NCI-H82 (cell line): ENCODE measurements at places on chromosomes 3 and 15.

DNA sequence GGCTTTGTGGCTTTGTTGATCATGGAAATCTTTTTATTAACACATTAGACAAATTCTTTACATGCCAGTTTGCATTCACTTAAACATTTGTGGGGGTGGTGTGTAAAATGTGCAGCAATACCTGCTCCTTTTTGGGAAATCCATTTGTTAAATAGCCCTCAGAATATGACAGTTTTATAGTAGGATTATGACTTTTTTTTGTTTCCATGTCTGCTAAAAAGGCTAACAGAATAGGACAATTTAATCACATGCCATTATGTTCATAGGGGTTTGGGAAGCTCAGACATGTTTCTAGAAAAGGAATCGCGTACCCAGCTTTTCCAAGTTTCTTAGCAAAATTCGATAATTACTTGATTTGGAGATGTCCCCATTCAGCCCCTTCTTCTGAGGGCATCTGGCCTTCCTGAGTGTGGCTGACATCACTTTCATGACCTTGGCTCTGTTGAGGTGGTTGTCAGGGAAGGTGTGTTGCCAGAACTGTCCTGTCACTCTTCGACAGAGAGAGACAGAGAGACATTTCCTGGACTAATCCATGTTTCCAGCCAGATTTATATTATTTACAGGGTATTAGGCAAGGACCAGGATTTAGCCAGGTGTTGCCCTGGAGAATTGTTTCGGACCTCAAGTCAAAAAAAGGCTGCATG lies 126.4 kb downstream of the PTPRG start:
- no peak for DNase-seq

DNA sequence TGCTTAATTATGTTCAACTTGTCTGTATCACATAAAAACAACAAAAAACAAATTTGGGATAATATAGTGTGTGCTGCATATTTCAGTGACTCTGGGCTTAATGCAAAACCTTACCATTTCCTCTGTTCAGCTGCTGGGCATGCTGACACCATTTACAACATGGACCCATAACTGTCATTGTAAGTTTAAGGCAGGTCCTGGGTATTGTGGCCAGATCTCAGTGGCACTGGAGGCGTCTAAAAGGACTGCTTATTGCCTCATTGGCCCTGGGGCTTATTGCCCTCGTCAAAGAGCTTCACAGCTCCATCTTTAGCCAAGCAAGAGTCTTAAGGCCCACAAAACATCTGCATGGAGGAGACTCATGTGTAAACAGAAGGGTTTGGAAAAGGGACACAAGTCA lies 390.2 kb downstream of the NR2F2 start:
- DNase-seq: no peak

DNA sequence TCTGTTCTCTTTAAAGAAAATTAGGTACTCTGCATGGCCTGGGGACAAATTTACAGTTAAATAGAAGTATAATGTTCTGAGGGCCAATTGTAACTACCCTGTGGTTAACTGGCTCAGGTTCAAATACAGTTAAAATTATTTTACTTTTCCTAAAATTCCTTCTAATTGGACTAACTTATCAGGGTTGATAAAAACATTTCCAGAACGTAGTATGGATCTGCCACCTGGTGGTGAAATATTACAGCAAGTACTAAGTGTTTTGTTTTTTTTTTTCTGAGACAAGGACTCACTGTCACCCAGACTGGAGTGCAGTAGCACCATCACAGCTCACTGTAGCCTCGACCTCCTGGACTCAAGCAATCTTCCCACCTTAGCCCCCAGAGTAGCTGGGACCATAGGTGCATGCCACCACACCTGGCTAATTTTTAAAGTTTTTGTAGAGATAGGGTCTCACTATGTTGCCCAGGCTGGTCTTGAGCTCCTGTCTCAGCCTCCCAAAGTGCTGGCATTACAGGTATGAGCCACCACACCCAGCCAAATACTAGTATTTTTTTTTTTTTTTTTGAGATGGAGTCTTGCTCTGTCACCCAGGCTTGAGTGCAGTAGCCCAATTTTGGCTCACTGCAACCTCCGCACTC lies 29.2 kb downstream of the NEO1 start:
- DNase-seq: peak; percentile 81

- DNase-seq: no peak
Observed at GRCh38 chr3:74134831-74135230, 479.6 kb downstream of the CNTN3 start.

DNA sequence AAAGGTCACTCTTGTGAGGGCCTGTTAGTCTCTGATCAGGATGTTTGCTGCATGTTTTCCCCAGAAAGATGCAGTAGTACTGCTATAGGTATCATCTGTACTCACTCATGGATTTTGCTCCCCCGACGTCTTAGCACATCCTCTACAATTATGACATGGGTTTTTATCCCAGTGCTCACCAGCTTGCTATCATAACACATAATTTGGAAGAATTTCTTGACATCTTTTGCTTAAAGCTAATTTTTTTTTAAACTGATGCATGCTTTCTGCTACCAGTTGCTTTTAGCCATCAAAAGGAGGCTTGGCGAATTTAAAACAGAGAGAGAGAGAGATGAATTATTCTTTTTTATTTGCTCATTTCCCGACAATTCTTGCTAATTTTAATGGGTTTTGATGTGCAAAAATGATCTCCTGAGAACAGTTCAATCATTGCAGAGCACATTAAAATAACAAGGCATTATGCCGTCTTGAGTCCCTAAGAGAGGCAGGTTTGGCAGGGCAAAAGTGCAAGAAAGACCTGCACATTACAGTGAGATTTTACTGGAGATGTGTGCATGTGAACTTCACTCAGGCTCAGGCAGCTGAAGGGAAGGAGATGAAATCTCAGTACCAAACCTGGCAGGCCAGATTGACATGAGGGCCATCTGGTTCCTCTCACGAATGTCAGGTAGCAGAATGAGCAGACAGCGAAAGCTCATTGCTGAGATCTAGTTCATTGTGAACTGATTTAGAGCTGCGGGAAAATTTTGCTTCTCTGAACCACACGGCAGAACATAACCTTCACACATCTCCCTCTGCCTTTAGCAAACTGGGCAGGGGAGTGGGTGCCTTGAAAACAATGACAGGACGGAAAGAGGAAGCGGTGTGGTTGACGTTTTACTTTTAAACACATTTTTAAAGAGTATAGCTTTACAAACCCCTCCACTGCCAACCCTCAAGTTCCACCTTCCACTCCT lies 25.9 kb upstream of the GOLGA8B start:
- peak; percentile 88 for DNase-seq

- peak; percentile 76 for DNase-seq
Observed at GRCh38 chr3:48429960-48430707, at the start of gene PLXNB1. PLXNB1 (minus strand) TSS chr3:48430086; CDS start chr3:48424611, 5,475 bp downstream.

- DNase-seq: no peak
Observed at GRCh38 chr3:31482493-31483200, 50.1 kb upstream of the STT3B start.

GRCh38 chr15:32636908-32637567 lies 4.5 kb upstream of the SCG5 start:
- DNase-seq: no peak

DNA sequence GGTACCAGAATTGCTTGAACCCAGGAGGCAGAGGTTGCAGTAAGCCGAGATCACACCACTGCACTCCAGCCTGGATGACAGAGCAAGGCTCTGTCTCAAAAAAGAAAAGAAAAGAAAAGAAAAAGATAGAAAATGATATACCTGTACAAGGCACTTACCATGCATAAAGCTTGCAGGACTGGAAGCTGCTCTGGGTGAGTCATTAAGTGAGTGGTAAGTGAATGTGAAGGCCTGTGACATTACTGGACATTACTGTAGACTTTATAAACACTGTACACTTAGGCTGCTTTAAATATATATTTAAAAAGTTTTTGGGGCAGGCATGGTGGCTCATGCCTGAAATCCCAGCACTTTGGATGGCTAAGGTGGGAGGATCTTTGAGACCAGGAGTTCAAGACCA lies 99.2 kb downstream of the SLMAP start:
- DNase-seq: no peak

DNA sequence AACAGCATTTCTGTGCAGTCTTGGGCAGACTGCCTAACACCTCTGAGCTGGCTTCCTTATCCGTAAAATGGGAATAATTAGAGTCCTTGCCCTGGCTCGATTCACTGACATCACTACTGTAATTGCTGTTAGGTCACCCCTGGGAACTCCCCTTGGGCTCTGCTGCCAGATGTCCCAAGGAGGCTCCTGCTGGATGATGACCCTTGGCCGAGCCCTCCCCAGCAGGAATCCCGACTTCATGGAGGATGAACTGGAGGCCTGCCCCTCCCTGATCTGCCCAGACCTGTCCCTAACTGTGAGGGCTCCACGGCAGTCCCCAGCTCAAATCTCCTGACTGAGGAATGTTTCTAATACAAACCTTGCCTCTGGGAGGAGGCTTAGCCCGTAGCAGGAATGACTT lies 18.0 kb downstream of the ESYT3 start:
- DNase-seq: no peak

DNA sequence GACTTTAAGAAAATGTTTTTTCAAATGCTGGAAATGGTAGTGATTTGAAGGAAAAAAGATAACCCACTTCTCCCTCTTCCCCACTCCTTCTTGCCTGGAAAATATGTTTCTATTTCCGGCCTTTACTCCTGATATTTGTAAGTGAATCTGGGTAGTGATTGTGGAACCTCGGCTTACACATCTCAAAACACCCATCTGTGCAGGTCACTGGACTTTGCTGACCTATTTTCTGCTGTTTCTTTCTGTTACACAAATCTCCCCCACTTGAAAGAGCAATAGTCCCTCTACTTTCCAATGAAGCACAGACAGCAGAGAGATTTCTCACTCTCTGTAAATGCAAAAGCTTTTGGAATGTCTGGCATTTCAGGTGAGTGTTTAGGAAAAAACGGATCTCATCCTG lies 76.9 kb upstream of the ICE2 start:
- DNase-seq: no peak

DNA sequence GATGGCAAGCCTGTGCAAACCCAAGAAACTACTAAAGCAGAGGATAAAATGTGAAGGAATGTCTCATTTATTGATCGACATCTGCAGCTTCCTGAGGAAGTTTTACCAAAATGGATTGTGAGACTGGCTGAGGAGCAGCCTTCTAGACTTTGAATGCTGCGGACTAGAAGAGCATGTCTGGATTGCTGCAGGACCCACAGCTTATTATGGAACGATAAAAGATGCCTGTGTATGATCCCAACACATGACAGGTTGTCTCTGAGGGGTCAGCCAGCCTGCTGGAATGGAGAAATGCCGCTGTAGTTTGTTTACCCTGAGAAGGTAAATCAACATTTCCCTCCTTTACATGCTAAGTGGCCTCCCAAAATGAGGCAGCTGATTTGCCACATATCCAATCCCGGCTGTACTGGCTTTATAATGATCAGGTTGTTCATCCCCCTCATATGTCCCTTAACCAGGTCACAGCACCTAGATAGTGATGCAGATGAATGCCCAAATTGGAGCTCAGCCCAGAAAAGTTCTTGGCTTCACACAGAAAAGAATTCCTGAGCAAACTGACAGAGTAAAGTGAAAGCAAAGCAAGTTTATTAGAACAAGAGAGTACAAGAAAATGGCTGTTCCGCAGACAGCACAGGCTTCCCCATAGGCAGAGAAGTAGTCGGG lies 63.9 kb downstream of the IL12A start:
- DNase-seq: no peak

DNA sequence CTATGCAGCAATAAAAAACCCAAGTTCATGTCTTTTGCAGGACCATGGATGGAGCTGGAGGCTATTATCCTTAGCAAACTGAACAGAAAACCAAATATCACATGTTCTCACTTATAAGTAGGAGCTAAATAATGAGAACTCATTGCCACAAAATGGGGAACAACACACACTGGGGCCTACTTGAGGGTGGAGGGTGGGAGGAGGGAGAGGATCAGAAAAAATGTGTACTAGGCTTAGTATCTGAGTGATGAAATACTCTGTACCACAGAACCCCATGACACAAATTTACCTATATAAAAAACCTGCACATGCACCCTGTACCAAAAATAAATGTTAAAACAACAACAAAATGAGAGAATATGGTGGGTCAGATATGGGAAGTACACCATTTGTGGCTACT lies 49.6 kb upstream of the AADACL2 start:
- DNase-seq: no peak

GRCh38 chr15:99503411-99503810 lies 62.4 kb upstream of the MEF2A start:
- DNase-seq: no peak

- no peak for DNase-seq
Observed at GRCh38 chr3:35335703-35336102, 303.6 kb upstream of the ARPP21 start.

- DNase-seq: no peak
Observed at GRCh38 chr15:80265021-80265420, 13.0 kb upstream of the CTXND1 start.

GRCh38 chr3:124923833-124924232 lies 10.7 kb downstream of the MUC13 start:
- no peak for DNase-seq

GRCh38 chr15:42736178-42736792 lies 643 bp downstream of the CDAN1 start:
- peak; percentile 37 for DNase-seq

DNA sequence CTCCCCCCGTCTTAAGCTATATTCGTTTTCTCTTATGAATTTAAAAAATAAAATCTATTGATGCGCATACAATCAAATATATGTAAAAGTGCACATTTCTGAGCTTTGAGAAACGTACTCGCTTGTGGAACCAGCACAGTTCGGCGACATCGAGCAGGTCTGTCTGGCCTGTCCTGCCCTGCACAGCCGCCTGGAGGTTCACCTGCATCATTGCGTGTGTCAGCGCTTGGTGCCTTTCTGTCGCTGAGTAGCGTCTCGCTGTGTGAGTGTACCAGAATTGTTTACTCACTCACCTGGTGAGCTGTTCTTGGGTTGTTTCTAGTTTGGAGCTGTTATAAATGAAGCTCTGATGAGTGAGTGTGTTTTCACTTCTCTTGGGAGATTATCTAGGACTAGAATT lies 104.0 kb downstream of the VGLL4 start:
- DNase-seq: peak; percentile 14

DNA sequence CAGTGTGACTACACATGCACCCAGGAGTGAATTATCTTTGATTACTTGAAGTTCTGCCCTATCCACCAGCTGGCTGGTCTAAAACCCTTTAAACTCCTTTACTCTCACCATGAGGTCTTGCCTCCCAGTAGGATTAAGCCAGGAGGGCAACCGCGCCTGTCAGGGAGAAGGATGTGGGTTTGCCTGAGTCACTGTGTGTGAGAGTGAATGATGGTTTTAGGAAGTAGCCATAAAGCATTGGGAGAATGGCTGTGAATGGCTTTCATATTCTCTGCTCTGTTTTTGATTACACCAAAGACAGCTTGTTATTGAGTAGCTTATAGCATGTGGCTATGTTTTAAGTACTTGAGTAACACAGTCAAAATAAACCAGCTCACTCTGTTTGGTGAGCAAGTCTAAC lies 637.7 kb upstream of the TBL1XR1 start:
- peak; percentile 98 for DNase-seq

- peak; percentile 90 for DNase-seq
Observed at GRCh38 chr3:67551361-67552016, 102.9 kb downstream of the SUCLG2 start.

GRCh38 chr3:150082898-150083654 lies 112.4 kb upstream of the PFN2 start:
- no peak for DNase-seq
